ENCODE measurements at places on chromosomes 1 and 21. TPM values are rescaled to one million over a fixed set of nuclear protein-coding genes. Genes with fewer than 3 reads are reported as not detected.

The SV2A gene
- 3.4 TPM for total RNA-seq

The SPTA1 gene
- 0.23 TPM for total RNA-seq

DNA sequence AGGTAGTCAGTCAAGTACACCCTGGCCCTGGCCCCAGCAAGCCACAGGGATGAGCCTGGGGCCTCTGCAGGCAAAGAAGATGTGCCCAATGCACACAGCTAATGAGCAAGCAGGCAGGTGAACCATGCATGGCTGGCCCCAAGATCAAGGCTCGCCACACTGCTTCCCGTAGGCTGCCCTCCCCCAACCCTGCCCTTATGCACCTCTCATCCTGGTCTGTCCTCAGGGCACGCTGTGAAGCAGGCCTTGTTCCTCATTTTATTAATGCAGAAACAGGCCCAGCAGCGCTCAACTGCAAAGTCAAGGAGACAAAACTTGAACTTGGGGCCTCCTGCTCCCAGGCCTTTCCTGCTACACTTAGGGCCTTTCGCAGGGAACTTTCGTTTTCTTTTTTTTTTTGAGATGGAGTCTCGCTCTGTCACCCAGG, 35.6 kb upstream of the ID3 start:
- no peak for DNase-seq

DNA sequence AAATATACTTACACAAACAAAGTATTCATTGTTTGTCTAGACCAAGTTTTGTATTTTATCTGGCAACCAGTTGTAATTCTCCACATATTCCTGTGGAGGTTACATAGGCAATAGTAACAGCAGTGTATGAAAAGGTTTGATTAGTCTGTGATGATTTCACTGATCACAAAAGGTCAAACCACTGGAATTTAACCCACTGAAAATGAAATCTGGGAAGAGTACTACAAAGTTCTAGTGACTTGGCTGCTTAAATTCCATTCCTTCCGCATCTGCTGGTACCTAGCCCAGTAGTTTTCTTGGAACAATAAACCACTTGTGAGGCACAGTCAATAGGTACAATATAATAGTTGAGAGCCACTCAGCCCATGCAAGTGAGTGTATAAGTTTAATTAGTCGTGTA, 205.4 kb downstream of the NFIA start:
- DNase-seq, result no peak

DNA sequence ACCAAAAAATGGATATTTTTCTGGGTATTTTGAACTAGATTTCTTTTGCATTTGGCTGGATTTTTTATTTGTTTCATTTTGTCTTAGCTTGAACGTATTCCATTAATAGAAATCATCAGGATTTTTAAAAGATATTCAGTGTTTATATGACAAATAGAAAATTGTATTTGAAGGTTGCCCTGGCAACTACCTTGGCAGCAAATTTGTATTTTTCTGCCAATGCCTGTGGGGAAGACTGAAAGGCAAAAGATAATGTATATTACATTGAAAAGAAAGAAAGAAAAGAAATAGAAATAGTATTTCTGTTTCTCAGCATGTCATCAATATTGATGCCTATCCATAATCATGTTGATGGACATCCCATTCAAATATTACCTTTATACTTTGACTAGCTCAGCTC, 16.8 kb downstream of the VCAM1 start:
- no peak for DNase-seq

The DRAXIN gene
- total RNA-seq, result 0.12 TPM

Data from mucosa of gallbladder (tissue), 1 donor.